Stimulated activated CD8-positive, alpha-beta memory T cell treated with anti-CD3 and anti-CD28 coated beads, Interleukin-7, amount 100 ng/mL, for 4 hours (primary cell): ENCODE measurements at places on chromosomes 1 and 21.
A peak's percentile ranks its signal among the peaks of the same experiment; 100 is the strongest.

GRCh38 chr21:25949701-25950100, 214.9 kb downstream of the GABPA start:
- DNase-seq: no peak

DNA sequence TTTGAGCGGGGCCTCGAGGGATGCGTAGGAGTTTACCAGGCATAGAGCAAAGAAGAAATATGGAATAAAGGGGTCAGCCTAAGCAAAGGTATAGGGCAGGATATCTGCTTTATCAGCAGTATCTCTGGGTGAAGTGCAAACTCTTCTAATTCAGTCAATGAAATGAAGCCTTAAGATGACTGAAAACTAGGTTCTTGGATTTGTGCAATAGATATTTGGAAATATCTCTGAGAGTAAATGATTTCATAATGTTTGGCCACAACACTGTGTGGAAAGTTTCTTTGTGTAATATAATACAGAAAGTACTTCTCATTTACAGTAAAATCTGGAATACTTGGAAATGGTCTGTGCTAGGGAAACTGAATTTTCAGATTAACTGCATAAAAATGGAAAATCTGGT, 26.1 kb downstream of the KCNJ15 start:
- no peak for DNase-seq

DNA sequence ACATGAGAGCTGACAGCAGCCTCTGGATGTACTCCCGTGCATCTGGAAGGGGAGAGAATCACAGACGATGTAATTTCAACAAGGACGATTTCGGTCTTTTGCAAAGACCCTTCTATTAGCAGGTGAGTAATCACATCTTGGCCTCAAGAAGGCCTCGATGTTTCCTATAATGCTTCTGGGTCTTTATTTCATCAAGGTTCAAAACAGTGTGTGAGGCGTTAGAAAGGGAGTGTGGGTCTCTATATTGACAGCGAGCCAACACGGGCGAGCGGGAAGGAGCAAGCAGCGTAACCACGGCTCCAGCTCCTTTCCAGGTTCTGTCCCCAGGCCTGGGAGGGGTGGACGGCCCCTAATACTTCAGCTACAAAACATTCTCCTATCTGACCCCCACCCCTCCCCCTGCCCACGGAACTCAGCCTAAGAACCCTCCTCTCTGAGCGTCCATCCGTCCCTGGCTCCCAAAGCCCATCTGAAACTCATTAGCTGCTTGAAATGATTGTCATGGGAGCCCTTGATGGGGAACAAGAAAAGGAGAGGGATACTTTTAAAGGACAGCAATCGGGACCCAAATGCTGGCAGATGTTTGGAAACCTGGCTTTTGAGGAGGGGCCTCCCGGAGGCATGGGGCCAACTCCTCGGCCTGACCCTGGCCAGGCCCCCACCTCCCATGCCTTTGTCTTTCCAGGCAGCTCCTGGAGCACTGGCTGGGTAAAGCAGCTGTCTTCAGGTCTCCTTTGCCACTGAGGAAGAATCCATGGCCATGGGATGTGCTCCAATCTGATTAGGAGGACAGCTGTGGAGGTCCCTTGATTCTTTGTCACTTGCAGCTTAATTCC, 250.8 kb downstream of the FOXD2 start:
- no peak for DNase-seq

GRCh38 chr1:28537457-28538199, 15.3 kb upstream of the TRNAU1AP start:
- no peak for DNase-seq

DNA sequence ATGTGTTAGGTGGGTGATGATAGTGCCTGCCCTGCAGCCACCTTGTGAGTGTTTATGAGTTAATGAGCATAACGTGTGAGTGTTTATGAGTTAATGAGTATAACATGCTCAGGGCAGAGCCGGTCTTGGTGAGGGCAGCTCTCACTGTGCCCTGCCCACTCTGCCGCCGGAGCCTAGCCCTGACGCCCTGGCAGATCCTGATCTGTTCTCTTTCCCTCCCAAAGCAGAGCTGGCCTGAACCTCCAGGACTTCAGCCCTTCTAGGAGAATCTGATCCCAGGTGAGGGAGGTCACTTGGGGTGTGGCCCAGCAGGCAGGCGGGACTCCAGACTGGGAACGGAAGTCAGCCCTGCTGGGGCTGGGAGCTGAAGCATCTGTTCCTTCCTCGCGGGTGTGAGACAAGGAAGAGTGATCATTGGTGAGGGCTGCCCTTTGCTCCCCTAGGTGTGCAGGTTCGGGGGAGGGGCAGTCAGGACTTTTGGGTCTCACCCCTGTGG, 5.7 kb downstream of the FBLIM1 start:
- no peak for DNase-seq

GRCh38 chr1:78003882-78004718, 639 bp upstream of the DNAJB4 start:
- peak; percentile 7 for DNase-seq

DNA sequence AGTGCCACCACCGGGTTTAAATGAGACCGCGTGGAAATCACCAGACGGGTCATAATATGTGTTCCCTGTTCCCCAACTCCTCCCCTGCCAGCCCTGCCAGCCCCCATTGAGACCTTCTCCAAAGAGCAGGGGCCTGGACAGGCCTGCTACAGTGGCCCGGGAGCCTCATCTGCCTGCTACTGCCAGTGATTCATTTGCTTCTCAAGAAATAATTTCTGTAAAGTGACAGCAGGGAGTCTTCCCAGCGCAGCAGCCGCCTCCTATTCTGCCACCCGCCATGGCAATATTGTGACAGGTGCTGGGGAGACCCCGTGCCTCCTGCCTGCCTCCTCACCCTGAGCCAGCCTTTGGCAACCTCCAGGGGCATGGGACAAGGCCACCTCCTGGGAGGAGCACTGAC, 8.9 kb downstream of the IFFO2 start:
- no peak for DNase-seq

GRCh38 chr1:157992031-157992832, 1.2 kb upstream of the KIRREL1 start:
- DNase-seq: no peak

- no peak for DNase-seq
Measured at GRCh38 chr21:45889961-45890360, 91.6 kb upstream of the COL6A1 start.

DNA sequence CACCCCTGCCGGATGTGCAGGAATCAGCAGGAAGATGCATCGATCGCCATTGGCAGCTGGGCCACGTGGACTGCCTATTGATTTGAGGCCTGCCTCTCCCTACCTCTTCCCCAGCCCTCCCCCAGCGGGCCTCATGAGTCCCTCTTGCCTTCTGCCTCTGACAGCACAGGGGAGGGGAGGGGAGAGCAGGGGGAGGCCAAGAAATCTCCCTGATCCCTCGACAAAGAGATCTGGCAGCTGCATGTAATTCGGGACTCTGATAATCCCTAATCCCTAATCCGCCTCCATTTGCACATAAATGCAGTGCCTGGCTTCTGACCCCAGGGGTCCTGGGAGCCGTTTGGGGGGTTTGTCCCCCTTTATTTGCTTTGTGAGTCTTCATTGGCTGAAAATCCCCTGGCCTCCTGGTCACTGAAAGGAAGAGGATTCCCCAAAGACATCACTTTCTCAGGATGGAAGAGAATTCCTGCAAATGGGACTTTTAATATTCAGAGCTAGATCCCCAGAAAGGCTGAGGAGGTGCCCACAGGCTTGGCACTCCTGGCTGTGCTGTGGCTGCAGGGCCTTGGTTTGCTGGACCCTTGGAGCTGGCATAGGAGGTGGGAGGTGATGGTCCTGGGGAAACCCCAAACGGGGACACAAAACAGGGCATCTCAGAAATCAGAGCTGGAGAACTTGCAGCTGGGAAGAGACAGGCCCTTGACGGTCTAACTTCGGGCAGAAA, 239.4 kb upstream of the POU3F1 start:
- DNase-seq: no peak

DNA sequence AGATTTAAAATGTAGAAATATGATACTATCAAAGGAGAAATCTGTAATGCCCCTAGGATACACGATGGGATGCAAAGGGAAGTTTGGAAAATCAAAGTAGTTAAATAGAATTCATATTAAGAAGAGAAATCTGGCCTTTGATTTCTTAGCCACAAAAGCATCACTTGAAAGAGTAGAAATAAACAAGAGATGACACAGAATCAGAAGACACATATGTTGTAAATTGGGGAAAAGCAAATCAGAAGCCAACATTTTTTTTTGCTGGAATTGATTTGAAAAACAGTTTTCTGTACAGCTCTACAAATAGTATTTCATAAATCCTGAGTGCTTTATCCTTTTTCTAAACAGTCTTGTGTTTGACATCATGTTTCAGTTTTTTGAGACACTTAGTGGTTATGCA, 12.4 kb upstream of the TNFSF18 start:
- no peak for DNase-seq

DNA sequence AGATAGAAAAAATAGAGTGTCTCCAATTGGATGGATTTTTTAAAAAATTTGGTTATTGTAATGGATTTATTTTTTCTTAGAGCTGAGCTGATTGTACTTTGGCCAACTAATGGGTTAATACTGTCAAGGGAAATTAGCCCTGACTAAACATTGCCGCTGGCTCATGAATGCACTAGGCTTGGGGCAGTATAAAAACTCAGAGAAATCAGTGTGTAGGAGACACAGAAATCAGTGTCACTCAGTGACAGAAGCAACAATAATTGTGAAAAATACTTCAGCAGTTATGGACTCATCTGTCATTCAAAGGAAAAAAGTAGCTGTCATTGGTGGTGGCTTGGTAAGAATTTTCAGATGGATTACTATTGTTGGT, at the start of gene KMO:
Gene KMO, plus strand, starts transcription at position 217 of the 370 bp plus-strand sequence. Its CDS starts 67 bp downstream, at position 284.
- DNase-seq: no peak

DNA sequence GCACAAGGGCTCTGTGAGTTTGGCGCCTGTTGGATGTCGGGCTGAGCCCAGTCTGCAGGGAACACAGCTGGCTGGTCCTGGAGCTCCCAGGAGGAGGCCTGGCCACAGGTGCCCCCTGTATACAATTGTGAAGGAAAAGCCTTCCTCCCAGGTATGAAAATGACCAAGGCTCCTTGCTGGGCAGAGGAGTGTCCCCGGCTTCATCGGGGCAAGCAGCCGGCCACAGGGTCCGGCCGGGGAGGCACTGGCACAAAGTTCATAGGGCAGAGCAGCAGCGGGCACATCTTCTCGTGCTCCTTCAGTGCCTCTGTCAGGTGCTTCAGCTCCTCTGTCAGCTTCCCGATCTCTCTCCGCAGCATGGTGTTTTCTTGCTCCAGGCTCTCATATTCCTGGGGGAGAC, 13.0 kb downstream of the BATF3 start:
- no peak for DNase-seq

DNA sequence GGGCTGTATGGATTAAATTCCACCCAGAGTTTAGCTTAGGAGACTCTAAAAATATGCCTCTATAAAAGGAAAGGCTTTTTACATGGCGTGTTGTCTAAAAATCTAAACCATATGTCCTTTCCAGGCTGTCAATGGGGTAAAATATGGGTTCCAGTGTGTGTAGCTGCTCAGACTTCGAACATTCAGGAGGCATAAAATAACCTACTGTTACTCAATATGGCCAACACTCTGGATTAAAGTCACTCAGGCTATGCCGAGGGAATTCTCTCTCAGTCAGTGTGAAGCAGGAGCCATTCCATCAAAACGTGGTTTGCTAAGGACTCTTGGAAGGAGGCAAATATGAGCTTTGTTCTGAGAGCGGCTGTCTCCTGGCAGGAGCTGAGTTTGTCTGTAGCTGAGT, 135.3 kb downstream of the RUNX1 start:
- DNase-seq: no peak

GRCh38 chr1:93615582-93616150, 66.0 kb downstream of the BCAR3 start:
- DNase-seq: no peak

DNA sequence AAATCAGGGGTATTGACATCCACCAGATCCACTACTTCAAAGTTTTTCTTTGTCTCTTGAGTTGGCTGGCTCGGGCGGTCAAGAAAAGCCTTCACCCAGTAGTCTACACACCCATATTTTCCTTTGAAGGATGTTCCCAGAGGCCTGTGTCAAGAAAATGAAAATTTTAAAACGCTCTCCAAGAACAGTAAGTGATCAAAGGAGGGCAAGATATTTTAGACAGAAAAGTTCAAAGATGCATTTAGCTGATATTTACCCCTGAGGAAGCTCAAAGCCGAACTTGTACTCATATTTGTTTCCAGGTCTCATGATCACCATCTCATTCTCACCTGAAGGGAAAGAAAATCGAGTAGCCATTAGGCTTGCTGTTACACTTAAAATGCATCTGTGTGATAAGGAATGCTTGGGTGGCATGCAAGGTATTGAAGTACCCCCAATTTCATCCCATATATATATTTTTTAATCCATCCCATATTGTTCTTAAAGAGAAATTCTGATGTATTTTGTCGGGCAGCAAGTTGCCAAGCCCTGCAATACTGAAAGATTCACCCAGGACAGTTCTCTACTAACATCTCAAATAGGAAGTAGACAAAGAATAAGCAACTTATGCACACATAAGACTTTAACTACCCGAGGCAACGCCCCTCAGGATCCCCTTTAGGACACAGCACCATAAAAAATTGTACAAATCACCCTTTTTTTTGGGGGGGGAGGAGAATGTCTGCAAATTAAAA, 1.1 kb downstream of the TXNIP start:
- DNase-seq: no peak

- no peak for DNase-seq
Measured at GRCh38 chr1:214331827-214332423, 51.0 kb downstream of the SMYD2 start.

DNA sequence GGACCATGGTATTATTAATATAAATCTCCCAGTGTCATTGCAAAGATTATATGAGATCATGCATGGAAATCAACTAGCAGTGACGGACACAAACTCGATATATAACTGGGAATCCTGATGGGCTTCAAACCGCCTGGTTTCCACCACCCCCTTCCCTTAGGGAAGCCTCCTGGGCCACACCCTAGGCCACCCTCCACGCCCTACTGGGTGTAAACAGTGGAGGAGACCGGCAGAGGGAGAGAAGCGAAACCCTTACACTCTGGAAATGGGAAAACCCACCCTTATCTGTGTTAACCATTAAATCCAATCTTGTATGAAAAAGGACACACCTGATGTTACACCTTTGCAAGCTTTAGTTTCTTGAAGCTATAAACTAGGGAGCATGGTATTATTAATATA, 595 bp upstream of the ZNHIT6 start:
- DNase-seq: no peak

DNA sequence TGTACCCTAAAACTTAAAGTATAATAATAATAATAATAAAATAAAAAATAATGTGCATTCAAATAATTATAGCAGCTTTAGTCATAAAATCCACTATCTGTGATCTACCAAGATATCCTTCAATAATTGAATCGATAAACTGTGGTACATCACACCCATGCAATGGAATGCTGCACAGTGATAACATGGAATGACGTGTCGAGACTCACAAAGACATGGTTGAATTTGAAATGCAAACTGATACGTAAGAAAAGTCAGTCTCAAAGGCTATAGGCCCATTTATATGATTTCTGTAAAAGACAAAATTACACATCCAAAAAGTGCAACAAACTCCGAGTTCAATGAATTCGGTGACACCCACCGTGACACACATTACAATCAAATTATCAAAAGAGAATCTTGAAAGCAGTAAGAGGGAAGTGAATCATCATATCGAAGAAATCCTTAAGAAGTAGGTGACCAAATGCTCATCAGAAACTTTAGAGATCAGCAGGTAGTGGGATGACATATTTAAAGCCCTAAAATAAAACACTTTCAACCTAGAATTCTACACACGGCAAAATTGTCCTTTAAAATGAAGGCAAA, 5.2 kb upstream of the SPRR2E start:
- no peak for DNase-seq
